ENCODE measurements at places on chromosomes 4 and X.

DNA sequence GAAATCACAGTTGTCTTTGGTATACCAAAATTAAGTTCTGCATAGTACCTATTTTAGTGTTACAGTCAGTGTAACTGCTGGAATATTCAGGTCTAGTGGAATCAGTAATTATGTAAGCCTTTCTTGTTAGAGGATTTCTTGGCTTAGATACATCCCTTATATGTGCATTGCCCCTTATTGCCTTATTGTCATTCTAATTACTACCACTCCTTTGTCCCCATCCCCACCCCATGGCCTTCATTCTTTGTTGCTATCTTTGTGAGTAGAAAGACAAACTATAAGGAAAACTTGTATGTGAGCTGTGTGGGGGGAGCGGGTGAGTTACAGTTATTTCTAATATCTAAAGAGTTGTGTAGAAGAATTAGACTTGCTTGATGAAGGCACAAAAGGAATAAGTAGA is 36.9 kb upstream of the RPA4 start:
- DNase-seq: no peak

GRCh38 chr4:152417673-152418072 is 118.2 kb downstream of the FBXW7 start:
- no peak for DNase-seq

DNA sequence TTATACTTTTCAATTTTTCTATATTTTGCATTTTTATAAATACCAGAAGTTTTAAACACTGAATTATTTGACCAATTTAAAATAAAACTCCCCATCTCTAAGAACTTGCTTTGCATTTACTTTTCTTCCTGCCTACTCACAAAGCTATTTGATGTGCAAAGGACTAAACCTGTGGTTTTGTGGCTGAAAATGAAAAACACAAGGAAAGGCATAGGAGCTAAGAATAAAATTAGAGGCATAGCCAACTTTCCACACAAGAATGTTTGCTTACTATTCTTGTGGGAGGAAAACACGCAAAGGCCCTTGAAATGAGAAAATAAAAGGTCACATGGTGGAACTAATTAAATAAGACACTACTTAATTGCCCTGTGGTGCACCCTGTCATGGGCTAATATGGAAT is 221.2 kb downstream of the KLHL13 start:
- no peak for DNase-seq

GRCh38 chrX:48505481-48505880 is 3.3 kb upstream of the PORCN start:
- no peak for DNase-seq
